ENCODE measurements at places on chromosomes 7 and 10. TPM values are rescaled to one million over a fixed set of nuclear protein-coding genes. Genes with fewer than 3 reads are reported as not detected.

DNA sequence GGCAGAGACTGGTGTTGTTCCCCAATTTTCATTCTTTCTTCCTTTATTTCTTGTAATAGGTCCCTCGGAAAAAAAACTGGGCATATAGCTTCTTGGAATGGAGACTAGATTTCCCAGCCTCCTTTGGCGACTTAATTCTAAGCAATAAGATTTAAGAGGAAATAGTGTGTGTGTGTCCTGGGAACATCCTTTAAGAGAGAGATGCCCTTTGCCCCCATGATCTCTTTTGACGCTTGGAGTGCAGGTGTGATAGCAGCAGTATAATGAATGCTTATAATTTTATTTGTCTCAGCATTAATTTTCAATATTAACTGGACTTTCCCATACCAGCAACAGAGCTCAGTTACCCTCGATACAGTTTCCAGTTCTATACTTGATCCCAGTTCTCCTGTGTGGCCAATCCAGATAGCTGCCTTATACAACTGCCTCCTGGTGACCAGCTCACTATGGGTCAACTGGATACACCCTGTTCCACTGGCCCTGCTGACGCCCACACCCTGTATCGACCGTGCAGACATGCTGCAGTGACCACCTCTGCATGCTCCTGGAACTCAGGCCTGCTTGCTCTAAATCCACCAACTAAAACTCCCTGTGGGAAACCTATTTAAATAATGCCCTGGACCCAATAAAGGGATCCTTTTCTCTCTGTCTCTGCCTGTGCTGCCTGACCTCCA is 13.9 kb downstream of the TMEM176A start:
- DNase-seq, result no peak

GRCh38 chr7:29275493-29275892 is 80.9 kb downstream of the CHN2 start:
- no peak for DNase-seq

- no peak for DNase-seq
These were observed 34.8 kb upstream of the BNIP3 start for GRCh38 chr10:132016514-132016913.

MICALL2 gene
- total RNA-seq, result 7.1 TPM

GRCh38 chr10:35876248-35876647 is 234.2 kb upstream of the FZD8 start:
- DNase-seq, result no peak

- no peak for DNase-seq
These were observed 51.3 kb downstream of the USP6NL start for GRCh38 chr10:11560076-11560709.

GRCh38 chr10:30284865-30285594 is 64.0 kb downstream of the MTPAP start:
- no peak for DNase-seq

C7orf33 gene
- total RNA-seq, result not detected

- DNase-seq, result no peak
These were observed 597.2 kb downstream of the TYW1 start for GRCh38 chr7:67593794-67594193.

POP7 gene
- total RNA-seq, result 96.9 TPM

All from H9 (cell line).